ENCODE measurements at places on chromosomes 5 and 9.
A peak's percentile ranks its signal among the peaks of the same experiment; 100 is the strongest.

DNA sequence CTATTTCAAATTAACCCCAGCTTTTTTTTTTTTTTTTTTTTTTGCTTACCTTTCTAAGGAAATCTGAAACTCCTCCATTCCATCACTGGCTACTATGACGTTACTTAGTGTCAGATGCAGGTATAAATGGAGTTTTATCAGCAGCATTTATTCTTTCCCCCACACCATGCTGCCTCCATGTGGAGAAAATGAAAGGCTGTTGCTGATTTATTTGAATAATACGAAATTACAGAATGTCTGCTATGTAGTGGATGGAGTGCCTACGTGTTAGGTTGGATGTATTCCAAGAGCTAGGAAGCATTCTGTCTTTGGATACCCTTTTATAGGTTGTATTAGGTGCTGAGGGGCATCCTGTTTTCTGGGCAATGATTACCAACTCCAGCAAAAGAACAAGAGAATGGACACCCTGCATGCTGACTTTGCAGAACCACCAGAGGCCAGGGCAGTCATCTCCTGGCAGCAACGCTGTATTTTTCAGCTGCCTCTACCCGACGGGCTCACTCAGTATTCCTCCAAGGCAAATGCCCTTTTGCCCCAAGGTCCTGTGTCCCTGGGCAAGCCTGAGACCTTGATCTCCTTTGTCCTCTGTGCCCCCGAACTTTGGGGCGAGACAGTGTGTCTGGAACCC lies 199.5 kb downstream of the ALDH1A1 start:
- peak; percentile 55 for DNase-seq

- DNase-seq: peak; percentile 36
Measured at GRCh38 chr9:129351642-129352145, 173.6 kb upstream of the IER5L start.

- no peak for DNase-seq
Measured at GRCh38 chr9:108188482-108188881, 667.3 kb downstream of the ACTL7B start.

- DNase-seq: peak; percentile 72
Measured at GRCh38 chr5:102754767-102755431, at the start of gene PAM. Gene PAM, plus strand, starts transcription at chr5:102755305. Its CDS starts 110,891 bp downstream, at chr5:102866196.

- DNase-seq: no peak
Measured at GRCh38 chr5:157247267-157247666, 18.7 kb upstream of the CYFIP2 start.

GRCh38 chr9:81682177-81682576 lies 7.2 kb downstream of the TLE1 start:
- no peak for DNase-seq

GRCh38 chr5:133667217-133667616 lies 54.9 kb upstream of the FSTL4 start:
- no peak for DNase-seq

GRCh38 chr5:141172381-141173204 lies at the start of gene PCDHB7:
Gene PCDHB7, plus strand, starts transcription at chr5:141172644. Its CDS starts 192 bp downstream, at chr5:141172836.
- peak; percentile 30 for DNase-seq

- no peak for DNase-seq
Measured at GRCh38 chr5:16418471-16418922, 47.1 kb downstream of the ZNF622 start.

DNA sequence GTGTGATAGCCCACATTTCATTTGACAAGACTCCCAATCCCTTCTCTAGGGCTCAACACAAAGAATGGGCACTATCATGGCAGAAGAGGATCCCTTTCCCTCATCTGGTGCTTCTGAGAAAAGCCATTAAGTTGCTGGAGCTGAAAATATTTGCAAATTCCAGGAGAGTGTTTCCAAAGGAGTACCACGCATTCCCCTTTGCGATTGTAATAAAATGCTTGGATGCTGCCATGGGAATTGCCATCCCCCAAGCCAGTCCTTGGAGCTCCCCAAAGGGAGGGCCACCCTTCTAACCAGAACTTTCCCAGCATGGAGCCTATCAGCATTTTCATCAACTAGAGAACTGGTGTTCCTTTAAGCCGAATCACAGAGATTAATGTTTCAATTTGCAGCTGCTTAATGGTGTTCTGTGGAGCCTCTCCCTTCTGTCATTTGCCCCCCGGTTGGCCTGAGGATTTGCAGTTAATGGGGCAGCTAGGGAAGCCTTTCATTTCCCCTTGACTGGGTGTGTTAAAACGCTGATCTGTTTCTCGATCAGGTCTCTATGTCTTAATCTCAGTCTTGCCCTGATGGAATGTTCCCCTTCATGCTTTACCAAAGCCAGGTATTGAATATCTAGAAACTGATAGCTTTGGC lies 133.0 kb downstream of the ENC1 start:
- DNase-seq: no peak

DNA sequence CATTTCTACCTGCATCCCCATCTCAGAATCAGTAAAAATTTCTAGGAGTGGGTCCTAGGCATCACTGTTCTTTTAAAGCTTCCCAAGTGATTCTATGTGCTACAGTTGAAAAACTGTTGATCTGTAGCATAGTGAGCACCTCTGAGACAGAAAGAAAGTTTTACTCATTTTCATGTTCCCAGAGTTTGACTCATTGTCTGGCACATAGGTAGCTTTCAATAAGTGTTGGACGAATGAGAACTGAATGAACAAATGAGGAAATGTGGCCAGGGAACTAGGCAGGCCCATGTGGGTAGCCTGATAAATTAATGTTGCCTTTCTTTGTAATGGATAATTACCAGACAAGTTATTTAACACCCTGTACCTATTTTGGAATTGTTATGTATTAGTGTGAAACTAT lies 33.8 kb downstream of the RNF180 start:
- no peak for DNase-seq

GRCh38 chr5:157523976-157524375 lies 51.6 kb downstream of the ADAM19 start:
- peak; percentile 37 for DNase-seq

- DNase-seq: no peak
Measured at GRCh38 chr9:69444021-69444420, 119.0 kb downstream of the ENTREP1 start.

- no peak for DNase-seq
Measured at GRCh38 chr9:114364134-114365041, 23.4 kb downstream of the AKNA start.

- DNase-seq: no peak
Measured at GRCh38 chr9:38136386-38136785, 67.4 kb upstream of the SHB start.

GRCh38 chr5:159833846-159834245 lies 82.4 kb upstream of the ADRA1B start:
- no peak for DNase-seq

DNA sequence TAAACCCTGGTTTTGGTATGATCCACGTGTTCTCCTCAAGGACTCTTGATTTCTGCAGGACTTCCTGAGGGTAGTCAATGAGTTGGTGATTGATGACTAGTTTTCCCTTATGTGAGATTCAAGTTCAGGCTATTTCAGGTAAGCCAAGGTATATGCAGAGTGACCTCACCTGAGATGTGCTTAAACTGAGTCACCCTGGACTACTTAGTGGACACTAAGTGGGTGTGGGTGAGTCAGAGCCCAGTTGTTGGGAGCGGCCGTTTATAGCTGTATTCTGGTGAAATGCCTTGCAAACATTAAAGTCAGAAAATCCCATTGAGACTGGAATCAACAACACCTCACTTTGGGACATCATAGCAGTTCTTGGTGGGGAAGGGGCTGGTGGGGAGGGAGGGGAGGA lies 62.9 kb downstream of the SLC28A3 start:
- no peak for DNase-seq

GRCh38 chr9:37382982-37383357 lies 39.5 kb upstream of the GRHPR start:
- DNase-seq: no peak

DNA sequence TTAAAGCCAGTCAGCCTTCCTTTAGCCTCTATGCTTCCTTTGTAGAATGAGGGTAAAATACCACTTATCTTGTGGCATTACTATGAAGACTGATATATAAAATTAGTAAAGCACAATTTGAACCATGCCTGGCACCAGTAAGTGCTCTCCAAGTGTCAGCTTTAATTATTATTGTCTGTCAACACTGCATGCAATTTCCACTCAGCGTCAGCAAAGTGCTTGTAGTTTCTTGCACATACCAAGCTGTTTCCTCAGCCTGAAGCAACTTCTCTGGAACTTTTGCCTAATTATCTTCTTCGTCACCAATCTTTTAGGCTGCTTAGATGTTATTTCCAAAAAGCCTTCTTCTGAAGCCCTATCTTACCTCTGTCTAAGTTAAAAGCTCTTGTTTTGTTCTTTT lies 177.3 kb downstream of the CDC42SE2 start:
- DNase-seq: no peak

- DNase-seq: no peak
Measured at GRCh38 chr5:2656206-2656605, 95.3 kb downstream of the IRX2 start.

GRCh38 chr5:119340597-119341218 lies 15.1 kb upstream of the TNFAIP8 start:
- no peak for DNase-seq

DNA sequence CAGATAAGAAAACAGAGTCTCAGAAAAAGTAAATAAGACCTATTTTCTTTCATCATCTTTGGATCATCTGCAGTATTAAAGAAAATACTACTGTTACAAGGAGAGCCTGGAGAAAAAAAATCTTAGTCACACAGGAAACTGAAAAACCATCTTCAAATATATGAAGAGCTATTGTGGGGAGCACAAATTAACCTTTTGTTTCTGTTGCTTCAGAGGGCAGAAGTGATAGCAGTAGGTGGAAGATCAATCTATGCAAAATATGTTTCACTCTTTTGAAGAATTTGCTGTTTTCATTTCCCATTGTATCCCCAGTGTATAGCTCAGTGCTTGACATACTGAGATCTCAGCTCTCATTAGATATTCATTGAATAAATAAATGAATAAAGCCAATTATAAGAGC lies 13.1 kb upstream of the CEMIP2 start:
- no peak for DNase-seq

DNA sequence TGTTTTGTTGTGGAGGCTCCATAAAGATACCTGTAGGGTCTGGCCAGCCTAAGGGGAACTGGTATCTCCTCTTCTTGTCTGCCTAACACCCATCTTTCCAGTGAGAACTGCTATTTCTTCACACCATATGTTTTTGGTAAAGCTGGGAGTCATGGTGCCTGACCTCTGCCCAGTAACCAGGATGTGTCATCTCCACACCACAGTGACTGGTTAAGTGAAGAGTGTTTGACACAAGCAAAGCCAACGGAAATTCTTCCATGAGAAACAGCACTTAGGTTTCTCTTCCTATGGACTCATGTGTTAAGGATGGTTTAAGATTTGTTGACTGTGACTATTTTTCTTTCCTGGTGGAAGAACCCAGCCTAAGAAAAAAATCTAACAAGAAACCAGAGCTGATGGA lies 111.5 kb downstream of the HTR4 start:
- DNase-seq: no peak

- peak; percentile 71 for DNase-seq
Measured at GRCh38 chr5:124742983-124743601, 3.3 kb downstream of the ZNF608 start.

GRCh38 chr9:74642376-74642775 lies 145.2 kb downstream of the RORB start:
- no peak for DNase-seq

DNA sequence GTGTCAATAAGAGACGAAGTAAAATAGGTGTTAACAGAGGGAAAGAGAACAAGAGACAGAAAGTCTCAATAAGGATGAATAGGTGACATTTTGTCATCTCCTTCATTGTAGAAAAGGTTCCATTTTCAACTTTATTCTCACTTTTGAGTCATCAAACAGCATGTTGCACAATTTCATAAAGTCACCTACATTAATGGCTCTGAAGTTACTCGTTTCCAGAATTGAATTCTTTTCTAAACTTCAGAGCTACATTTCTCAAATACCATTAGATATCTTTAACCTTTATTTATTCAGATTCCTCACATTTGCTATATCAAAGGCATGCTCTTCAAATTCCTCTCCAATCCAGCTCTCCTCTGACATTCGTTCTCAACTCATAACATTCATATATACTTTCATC lies 13.1 kb downstream of the ADAMTS6 start:
- DNase-seq: no peak

DNA sequence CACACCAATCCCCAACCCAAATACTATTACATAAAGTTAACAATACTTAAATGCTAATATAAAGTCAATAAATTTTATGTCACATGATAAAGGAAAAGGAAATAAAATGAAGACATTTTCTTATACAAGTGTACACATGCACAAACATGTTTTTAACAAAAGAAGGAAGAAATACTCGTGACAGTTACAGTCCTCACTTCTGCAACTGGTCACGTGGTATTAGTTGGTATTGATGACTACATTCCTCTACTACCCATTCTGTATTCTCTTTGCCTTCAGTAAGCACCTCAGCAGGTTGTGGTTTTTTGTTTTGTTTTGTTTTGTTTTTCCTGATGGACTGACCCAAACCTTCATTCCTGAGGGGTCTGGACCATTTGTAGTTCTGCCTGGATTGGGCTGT lies 176.9 kb upstream of the CCNH start:
- DNase-seq: no peak

GRCh38 chr9:131320031-131320685 lies 30.6 kb downstream of the PLPP7 start:
- no peak for DNase-seq

- no peak for DNase-seq
Measured at GRCh38 chr9:89825669-89826068, 220.9 kb downstream of the GADD45G start.

- no peak for DNase-seq
Measured at GRCh38 chr5:75648712-75649111, 37.5 kb downstream of the ANKDD1B start.
